ENCODE measurements at places on chromosomes 1 and 21.

- DNase-seq = no peak
Observed at GRCh38 chr1:159879136-159879535, 16.7 kb upstream of the VSIG8 start.

DNA sequence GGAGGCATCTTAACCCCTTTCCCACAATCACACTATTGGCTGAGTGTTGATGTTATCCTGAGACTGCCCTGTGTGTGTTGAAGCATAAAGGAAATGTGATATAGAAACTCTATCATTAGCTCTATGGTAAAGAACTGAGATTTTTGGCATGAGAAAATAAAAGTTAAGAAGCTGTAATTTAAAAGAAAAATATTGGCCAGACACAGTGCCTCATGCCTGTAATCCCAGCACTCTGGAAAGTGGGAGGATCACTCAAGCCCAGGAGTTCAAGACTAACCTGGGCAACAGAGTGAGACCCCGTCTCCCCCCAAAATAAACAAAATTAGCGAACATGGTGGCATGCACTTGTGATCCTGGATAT lies 14.2 kb upstream of the RIPK4 start:
- no peak for DNase-seq

GRCh38 chr1:183942933-183943693 lies 94.4 kb downstream of the COLGALT2 start:
- no peak for DNase-seq

- no peak for DNase-seq
Observed at GRCh38 chr1:156920233-156921052, at the start of gene LRRC71. TSS of gene LRRC71 (plus strand) at chr1:156920632. CDS start at chr1:156920804, 172 bp downstream.

DNA sequence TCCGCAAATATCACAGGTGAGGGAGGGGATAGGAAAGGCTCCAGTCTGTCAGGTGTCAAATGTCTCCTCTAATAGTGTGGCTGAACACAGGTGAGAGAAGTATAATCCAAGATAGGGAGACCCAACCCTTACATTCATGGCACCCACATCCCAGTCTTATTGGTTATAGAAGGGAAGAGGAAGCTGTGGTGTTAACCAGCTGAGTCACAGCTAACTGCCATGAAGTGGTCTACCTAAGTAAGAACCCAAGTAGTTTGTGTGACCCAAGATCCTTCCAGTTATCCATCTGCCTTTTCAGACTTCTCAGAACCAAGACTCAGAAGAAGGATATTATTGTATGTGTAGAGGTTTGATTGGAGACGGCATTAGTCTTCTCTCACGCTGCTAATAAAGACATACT lies 37.1 kb downstream of the DDAH1 start:
- DNase-seq = no peak

GRCh38 chr21:43268086-43268803 lies 99.4 kb downstream of the CRYAA start:
- no peak for DNase-seq

GRCh38 chr1:181219938-181220337 lies 131.4 kb downstream of the IER5 start:
- DNase-seq = no peak

DNA sequence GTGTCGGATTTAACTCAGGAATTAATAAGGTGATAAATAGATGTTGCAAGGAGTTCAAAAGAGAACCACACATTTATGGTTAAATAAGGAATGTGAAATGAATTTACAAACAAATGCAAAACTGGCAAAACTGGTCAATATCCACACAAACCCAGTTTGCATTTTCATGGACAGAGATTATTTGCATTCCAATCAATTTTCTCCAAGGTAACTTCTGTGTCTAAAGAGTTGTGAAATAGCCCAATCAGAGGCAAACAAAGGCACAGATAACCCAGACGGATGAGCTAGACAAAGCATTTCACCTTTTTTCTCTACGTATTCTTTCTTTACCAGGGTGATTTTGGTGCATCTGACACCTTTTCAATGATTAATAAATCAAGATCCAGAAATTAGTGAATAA lies 63.9 kb downstream of the MAP3K7CL start:
- no peak for DNase-seq

GRCh38 chr21:31098576-31099005 lies 60.3 kb upstream of the KRTAP19-8 start:
- peak; percentile 25 for DNase-seq

Measured in stimulated activated CD8-positive, alpha-beta memory T cell treated with anti-CD3 and anti-CD28 coated beads, Interleukin-15, amount 100 ng/mL, for 4 hours (primary cell).